ENCODE measurements at places on chromosomes 1 and 21.

- no peak for DNase-seq
Measured at GRCh38 chr1:205369701-205370123, 13.0 kb upstream of the KLHDC8A start.

DNA sequence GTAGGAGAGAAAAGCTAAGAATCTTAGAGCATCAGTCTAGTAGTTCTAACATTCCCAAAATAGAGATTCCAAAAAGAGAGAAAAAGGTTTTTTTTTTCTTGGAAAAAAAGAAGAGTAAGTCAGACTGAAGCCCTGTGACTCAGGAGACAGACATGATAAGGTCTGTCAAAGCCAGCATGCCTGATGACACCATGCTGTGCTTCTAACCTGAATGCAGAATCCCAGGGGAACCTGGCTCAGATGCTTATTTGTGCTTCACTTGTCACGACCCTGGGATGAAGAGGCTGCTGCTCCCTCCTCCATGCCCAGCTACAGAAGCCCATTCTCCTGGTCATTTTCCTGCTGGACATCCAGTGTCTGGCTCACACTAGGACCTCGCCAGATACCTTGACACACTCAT is 44.3 kb downstream of the ERICH3 start:
- no peak for DNase-seq

- DNase-seq, result no peak
Measured at GRCh38 chr1:21898326-21899200, 38.5 kb downstream of the HSPG2 start.

DNA sequence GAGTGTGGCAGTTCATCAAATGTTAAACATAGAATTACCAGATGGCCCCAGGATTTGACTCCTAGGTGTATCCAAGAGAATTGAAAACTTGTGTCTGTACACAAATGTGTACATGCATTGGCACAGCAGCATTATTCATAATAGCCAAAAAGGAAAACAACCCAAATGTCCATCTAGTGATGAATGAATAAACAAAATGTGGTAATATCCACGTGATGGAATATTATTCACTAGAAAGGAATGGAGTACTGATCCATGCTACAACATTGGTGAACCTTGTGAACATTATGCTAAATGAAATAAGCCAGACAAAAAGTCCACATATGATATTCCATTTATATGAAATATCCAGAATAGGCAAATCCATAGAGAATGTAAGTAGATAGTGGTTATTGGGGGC is 77.7 kb downstream of the RAVER2 start:
- DNase-seq, result no peak

DNA sequence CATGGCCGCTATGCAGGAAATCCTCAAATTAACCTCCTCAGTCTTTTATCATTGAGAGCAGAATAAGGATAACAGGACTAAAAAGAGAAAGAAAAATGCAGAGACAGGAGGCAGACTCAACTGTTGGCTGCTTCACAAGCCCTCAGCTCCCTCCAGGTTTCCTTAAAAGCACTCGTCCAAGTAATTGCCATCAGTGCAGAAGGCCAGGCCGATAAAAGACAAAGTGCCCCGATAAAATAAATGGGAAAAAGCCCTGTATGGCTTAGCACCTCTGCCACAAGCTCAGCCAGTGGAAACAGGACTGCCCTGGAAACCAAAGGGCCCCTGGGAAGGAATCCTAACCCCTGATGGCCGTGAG is 8.1 kb downstream of the S100A6 start:
- DNase-seq, result no peak

GRCh38 chr1:152441756-152442155 is 27.7 kb upstream of the CRNN start:
- DNase-seq, result no peak

GRCh38 chr1:46065405-46065804 is 67.0 kb downstream of the PIK3R3 start:
- DNase-seq, result no peak

- no peak for DNase-seq
Measured at GRCh38 chr1:44059664-44060355, 28.5 kb upstream of the SLC6A9 start.

- DNase-seq, result no peak
Measured at GRCh38 chr1:54157401-54157800, 4.6 kb upstream of the CDCP2 start.

- no peak for DNase-seq
Measured at GRCh38 chr1:182397653-182398393, 2.6 kb downstream of the TEDDM1 start.

- DNase-seq, result no peak
Measured at GRCh38 chr1:50333595-50333974, 89.7 kb downstream of the DMRTA2 start.

All from SW 1271 (cell line).